ENCODE measurements at places on chromosomes 13 and 19.

DNA sequence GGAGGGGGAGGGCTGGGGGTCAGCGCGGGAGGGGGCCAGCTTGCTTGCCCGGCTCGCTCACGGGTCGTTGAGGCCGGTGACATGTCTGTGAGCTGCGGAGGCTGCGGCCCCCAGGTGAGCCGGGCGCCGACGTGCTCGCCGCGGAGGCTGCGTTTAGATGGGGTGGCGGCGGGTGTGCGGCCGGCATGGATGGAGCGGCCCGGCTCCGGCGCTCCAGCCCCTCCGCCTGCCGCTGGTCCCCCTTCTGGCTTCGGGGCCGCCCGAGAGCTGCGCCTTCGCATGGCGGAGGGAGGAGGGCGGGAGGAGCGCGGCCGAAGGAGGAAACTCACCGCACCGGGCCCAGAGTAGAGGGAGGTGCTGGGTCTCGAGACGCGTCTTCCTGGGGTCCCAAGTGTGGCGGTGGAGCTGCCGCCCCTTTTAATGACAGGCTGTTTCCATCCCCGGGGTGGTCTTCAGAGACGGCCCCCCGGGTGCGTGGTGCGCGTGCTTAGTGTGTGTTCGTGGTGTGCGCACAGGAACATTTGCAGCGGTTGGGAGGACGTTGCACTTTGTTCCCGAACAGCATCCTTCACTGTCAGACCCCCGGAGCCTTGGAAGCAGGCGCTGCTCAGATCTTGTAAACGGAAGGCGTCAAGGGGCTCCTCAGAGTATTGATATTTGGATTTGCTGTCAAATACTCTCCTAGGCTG is at the start of gene AKAP11:
Gene AKAP11, plus strand, starts transcription at position 38 of the 689 bp plus-strand sequence. CDS start 14,197 bp downstream, outside the sequence.
- H3K4me3 ChIP-seq, result peak within 1 kb of the TSS; percentile 94
- DNase-seq, result peak; percentile 51
- H3K27ac ChIP-seq, result peak within 1 kb of the TSS; percentile 92
- no peaks in the 10 kb centered on the region for H3K36me3 ChIP-seq
- no peaks in the 10 kb centered on the region for H3K27me3 ChIP-seq

GRCh38 chr13:113882267-113882630 is 18.4 kb upstream of the GAS6 start:
- peaks cover 23% of the 10 kb centered on the region for H3K4me1 ChIP-seq
- H3K27ac ChIP-seq, result no peak overlapping the region
- DNase-seq, result no peak
- no peak overlapping the region for H3K4me3 ChIP-seq
- H3K27me3 ChIP-seq, result no peaks in the 10 kb centered on the region
- H3K36me3 ChIP-seq, result no peaks in the 10 kb centered on the region

DNA sequence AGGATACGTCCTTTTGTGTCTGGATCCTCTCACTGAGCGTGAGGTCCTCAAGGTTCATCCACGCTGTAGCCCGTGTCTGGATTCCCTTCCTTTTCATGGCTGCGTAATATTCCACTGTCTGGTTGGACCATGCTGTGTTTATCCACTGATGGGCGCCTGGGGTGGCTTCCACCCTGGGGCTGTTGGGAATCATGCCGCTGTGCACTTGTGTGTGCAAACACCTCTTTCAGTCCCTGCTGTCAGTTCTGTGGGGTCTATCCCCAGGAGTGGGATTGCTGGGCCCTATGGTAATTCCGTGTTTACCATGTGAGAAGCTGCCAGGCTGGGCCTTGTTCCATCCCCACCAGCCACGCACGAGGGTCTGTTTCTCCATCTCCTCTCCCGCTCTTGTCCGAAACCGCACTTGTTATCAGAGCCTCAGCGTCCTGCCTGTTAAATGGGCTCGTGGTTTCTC is 98.6 kb downstream of the GADD45B start:
- H3K4me3 ChIP-seq, result no peak overlapping the region
- peaks cover 3% of the 10 kb centered on the region for H3K4me1 ChIP-seq

- peaks cover 5% of the 10 kb centered on the region for H3K4me1 ChIP-seq
- H3K27ac ChIP-seq, result no peak overlapping the region
- peaks cover 2% of the 10 kb centered on the region for H3K27me3 ChIP-seq
- H3K4me3 ChIP-seq, result no peak overlapping the region
Observed at GRCh38 chr19:31316201-31316951, 32.9 kb downstream of the TSHZ3 start.

- no peaks in the 10 kb centered on the region for H3K36me3 ChIP-seq
- peak; percentile 88 for DNase-seq
- H3K27ac ChIP-seq, result no peak overlapping the region
- H3K27me3 ChIP-seq, result no peaks in the 10 kb centered on the region
- peaks cover 11% of the 10 kb centered on the region for H3K4me1 ChIP-seq
Observed at GRCh38 chr19:29694669-29695627, 20.1 kb downstream of the C19orf12 start.

Measured in activated naive CD4-positive, alpha-beta T cell treated with anti-CD3 and anti-CD28 coated beads for 36 hours (primary cell).